ENCODE measurements at places on chromosomes 7 and 10. TPM values are rescaled to one million over a fixed set of nuclear protein-coding genes. Genes with fewer than 3 reads are reported as not detected.

GRCh38 chr7:107450970-107451369, 18.9 kb upstream of the GPR22 start:
- DNase-seq = no peak

The LIPJ gene
- total RNA-seq = not detected

DNA sequence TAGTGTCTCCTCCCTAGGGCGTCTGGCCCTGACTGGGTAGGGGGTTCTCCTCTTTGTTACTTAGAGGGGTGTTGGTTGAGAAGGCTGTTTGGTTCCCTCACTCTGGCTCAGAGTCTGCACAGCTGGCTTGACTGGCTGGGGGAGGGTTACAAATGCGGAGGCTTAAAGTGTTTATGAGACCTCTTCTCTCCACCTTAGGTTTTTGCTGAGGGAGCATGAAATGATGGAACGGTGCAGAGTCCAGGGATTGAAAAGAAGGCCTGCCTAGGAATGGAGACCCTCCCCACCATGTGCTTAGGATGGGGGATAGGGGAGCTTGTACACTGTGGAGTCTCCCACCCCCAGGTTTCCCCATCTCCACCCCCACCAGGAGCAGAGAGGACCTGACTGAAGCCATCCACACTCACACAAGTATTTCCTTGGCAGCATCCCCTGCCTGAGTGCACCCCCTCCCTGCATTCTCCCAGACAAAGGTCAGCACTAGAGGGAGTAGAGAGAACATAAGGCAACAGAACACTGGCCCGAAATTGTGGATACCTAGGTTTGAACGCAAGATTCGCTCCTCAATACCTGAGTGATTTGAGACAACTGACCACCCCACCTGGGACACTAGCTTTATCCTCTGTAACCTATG, 1.7 kb upstream of the LDB1 start:
- DNase-seq = no peak

DNA sequence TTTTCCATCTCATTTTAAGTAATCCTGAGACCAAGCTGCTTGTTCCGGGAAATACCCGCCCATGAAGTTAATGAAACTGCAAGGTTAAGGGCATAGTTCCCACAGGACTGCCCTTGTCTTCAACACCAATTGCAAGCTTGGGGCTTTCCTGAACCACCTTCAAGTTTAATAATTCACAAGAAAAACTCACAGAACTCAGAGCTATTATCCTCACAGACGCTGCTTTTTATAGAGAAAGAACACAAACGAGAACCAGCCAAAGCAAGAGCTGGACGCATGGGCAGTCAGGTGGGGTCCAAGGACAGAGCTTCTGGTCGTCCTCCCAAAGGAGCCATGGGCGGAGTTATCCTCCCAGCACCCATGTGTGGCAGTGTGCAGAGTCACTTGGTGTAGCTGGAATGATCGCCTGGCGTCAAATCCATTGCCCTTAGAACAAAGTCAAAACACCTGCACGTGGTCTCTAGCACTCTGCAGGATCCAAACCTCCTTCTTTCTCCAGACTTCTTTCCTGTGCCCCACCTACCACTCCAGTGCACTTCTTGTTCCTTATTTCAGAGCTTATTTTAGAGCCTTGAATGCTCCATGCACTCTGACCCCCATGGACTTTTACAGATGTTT, 56.7 kb downstream of the SNX10 start:
- no peak for DNase-seq

- DNase-seq = no peak
Observed at GRCh38 chr10:124150807-124151417, 57.5 kb upstream of the CHST15 start.

The ACTL6B gene
- not detected for total RNA-seq

- no peak for DNase-seq
Observed at GRCh38 chr7:96838481-96838880, 128.8 kb upstream of the SEM1 start.

- DNase-seq = no peak
Observed at GRCh38 chr10:95545981-95546380, 15.2 kb downstream of the SORBS1 start.

DNA sequence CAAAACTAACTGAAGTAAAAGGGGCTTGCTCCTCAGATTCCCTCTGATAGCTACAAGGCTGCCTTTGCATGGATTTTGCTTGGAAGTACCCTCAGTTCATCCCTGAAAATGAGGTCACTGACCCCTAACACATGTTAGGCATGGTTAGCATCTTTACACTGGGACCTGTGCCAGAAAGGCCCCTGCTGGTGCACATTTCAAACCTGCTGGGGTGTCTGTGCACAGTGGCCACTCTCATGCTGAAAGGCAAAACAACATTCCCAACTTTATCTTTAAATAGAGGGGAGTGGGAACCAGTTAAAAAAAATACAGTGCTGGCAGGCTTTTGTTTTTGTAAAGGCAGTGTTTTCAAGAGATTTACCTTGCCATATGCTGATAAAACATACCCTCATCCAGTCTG, 99.1 kb downstream of the ANK3 start:
- DNase-seq = no peak
